Activated naive CD4-positive, alpha-beta T cell treated with anti-CD3 and anti-CD28 coated beads, Interleukin-2, amount 50 U/mL, for 72 hours (primary cell): ENCODE measurements at places on chromosomes 4 and X.

DNA sequence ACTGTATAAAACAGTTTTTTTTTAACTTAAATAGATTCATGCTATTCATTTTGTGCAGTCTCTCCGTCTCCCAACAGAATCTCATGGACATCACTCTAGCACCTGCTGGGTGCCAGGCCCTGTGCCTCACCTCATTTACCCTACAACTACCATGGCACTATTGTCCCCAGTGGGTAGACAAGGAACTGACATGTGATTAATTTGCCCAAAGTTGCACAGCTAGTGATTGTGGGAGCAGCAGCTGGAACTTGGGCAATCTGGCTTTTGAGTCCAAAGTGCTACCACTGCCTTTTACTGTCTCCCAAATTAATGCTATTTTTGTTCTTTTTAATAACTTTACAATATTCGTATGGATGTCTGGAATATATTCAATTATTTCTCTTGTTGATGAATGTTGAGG lies 11.2 kb upstream of the PGRMC2 start:
- DNase-seq: no peak

- DNase-seq: peak; percentile 81
Observed at GRCh38 chrX:153971124-153971449, 531 bp downstream of the HCFC1 start.

GRCh38 chr4:71184195-71184781 lies 154.5 kb upstream of the SLC4A4 start:
- no peak for DNase-seq

- DNase-seq: no peak
Observed at GRCh38 chr4:6868386-6868785, 41.2 kb upstream of the TBC1D14 start.

DNA sequence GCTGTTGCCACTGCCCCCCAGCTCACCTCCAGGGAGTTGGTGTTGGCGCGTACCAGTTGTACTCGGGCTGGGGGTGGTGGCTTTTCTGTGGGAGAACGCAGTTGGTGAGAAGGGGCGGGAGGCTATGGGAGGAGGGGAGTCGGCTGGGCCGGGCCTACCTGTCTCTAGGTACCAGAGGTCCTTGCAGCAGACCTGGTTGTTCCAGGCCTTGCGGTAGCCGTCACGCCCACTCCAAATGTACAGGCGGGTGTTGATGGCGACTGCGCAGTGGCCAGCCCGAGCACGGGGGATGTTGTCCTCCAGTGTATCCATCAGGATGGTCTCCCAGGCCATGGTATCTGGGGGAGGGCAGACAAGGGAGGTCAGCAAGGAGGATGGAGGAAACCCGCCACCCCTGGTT lies 11.5 kb downstream of the HCFC1 start:
- DNase-seq: no peak

- no peak for DNase-seq
Observed at GRCh38 chr4:6031846-6032245, 13.6 kb upstream of the C4orf50 start.

GRCh38 chr4:114694770-114695169 lies 96.2 kb downstream of the UGT8 start:
- no peak for DNase-seq

DNA sequence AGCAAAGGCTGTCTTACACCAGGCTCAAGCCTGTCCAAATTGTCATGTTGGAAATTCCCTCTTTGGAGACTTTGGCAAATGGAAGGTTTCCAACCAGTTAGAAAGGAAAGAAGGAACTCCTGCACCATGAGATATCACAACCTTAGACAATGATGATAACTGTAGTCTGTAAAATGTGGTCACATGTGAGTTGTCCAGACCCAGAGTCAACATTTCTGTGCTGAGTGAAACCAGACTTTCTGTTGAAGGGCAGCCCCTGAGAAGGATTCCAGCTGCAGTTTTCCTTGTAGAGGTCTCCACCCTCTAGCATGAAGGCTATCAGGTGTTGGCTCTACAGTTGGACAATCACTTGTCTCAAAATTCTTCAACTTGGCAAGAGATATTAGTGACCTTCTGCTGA lies 82.4 kb downstream of the SOX3 start:
- no peak for DNase-seq

GRCh38 chr4:41285864-41286235 lies 29.1 kb downstream of the UCHL1 start:
- no peak for DNase-seq

- DNase-seq: no peak
Observed at GRCh38 chr4:1778642-1779392, 14.3 kb upstream of the FGFR3 start.

DNA sequence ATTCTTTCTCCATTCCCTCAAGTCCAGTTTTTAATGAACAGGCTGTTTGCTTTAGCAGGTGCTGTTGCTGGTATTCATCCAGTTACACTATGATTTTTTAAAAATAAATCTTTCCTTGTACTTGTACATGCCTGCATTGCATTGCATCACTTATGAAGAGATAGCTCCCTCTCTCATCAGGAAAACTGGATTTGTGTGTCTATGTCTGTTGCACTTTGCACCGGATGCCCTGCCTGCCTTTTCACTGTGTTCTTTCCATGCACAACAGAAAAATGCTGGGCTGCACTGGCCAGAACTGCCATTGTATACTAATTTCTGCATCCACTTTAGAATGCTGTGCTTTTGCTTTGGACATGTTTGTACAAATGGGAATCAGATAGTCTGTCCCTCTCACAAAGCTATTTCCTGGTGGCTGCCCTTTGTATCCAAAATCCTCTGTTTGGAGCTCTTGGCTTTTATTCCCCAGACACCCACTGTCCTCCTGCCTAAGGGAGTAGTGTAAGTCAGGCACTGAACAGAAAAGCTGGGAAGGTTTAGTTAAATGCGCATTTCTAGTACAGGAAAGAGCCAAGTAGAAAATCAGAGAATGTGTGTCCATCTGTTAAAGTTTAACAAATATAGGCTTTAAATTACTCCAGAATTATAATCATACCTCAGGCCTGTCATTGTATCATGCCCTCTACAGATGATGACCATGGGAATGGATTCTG lies 119.1 kb downstream of the MBNL3 start:
- no peak for DNase-seq

GRCh38 chr4:20252656-20253282 lies 1.1 kb downstream of the SLIT2 start:
- DNase-seq: peak; percentile 5

- DNase-seq: no peak
Observed at GRCh38 chrX:109643687-109644086, 18.7 kb upstream of the KCNE5 start.

GRCh38 chrX:119647552-119648420 lies 41.6 kb upstream of the NKRF start:
- DNase-seq: peak; percentile 60

DNA sequence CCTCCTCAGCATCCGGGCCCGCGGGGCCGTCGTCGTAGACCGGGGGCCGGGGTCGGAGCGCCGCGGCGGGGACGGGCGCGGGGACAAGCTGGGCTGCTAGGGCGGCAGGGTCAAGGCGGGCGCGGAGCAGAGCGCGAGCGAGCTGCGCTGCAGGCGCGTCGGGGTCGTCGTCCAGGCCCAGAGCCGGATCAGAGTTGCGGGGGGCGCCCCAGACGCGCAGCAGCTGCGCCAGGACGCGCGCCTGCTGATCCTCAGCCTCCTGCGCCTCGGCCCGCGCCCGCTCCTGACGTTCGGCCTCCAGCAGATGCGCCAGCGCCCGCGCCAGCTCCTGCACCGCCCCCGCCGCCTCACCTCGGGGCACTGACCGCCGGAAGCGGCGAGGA lies 3.5 kb downstream of the PCSK1N start:
- no peak for DNase-seq

DNA sequence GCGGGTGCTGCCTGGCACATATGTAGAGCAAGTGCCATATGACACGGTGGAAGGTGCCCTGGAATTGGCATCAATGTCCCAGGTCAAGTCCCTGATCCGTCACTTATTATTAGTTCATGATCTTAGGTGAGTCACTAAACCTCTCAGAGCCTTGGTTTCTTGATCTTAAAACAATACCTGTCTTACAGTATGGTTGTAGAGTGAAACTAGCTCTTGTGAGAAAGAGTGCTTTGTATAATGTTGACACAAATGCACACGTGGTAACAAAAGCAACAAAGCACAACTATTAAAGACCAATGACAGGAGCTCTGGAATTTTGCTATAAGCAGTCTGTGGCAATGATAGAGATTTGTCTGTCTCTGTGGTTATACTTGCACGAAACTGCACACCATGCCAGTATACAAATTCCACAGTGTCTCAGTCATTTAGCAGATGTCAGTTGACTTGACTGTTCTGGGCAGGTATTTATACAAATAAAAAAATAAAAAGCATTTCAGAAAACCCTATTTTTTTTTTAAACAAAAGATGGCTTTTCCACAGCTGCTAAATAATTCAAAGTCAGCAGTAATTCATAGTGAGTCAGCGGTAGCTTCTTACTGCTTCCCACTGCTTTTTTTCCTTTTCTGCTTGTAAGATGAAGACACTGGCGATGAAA lies 19.7 kb upstream of the ACSL1 start:
- DNase-seq: no peak

GRCh38 chr4:167956676-167957075 lies 135.7 kb upstream of the ANXA10 start:
- DNase-seq: no peak

- DNase-seq: no peak
Observed at GRCh38 chr4:131288441-131288840, 1860.7 kb upstream of the PCDH10 start.

GRCh38 chr4:139789096-139789654 lies 123.6 kb downstream of the MGST2 start:
- DNase-seq: no peak

- DNase-seq: peak; percentile 88
Observed at GRCh38 chr4:26197018-26197779, 123.6 kb upstream of the RBPJ start.

GRCh38 chrX:153885968-153886903 lies at the start of gene L1CAM:
L1CAM (minus strand) TSS chrX:153886173; CDS start chrX:153875836, 10,337 bp downstream.
- DNase-seq: no peak

DNA sequence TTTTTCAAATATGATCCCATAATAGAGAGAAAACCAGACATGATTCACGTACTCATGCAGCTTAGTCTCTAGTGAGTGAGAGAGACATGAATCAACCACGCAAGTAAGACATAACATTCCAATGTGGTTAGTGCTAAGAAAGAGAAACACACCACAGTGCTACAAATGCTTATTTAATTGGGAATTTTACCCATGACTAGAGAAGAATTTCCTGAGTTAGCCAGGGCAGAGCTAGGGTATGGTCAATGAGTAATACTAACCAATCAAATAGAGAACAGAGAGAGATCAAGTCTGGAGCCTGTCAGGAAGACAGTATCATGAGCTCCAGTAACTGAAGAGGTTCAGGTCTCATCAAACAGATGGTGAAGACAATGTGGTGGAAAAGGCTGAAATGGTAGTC lies 495.2 kb downstream of the PDGFC start:
- no peak for DNase-seq
